Cerebellar cortex (tissue), 1 donor: ENCODE measurements at places on chromosomes 2 and 18.
A peak's percentile ranks its signal among the peaks of the same experiment; 100 is the strongest.

DNA sequence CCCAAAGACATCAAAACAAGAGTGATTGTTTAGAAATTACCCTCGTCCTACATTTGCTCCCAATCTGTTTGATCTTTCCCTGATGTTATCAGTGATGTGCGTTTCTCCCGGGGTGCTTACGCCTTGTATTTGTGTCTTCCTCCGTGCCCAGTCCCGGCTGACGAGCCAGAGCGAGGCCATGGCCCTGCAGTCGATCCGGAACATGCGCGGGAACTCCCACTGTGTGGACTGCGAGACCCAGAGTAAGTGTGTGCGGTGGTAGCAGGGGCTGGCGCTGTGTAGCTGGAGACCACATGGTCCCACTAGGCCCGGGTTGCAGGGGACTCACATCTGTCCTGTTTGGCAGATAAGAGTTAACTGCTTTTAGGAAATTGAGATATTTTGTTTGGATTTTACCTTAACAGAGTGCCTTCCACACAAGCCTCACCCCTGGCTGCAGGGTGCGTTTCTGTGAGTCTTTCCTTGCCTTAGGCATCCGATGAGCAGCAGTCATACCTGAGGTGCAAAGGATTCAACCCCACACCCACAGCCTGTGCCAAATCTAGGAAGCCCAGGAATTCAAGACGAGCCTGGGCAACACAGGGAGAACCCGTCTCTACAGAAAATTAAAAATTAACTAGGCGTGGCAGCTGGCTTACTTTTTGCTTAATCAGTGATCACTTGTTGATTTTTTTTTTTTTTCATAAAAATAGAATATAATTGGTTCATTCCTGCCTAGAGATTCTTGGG, 127.4 kb downstream of the GBX2 start:
- DNase-seq: no peak

DNA sequence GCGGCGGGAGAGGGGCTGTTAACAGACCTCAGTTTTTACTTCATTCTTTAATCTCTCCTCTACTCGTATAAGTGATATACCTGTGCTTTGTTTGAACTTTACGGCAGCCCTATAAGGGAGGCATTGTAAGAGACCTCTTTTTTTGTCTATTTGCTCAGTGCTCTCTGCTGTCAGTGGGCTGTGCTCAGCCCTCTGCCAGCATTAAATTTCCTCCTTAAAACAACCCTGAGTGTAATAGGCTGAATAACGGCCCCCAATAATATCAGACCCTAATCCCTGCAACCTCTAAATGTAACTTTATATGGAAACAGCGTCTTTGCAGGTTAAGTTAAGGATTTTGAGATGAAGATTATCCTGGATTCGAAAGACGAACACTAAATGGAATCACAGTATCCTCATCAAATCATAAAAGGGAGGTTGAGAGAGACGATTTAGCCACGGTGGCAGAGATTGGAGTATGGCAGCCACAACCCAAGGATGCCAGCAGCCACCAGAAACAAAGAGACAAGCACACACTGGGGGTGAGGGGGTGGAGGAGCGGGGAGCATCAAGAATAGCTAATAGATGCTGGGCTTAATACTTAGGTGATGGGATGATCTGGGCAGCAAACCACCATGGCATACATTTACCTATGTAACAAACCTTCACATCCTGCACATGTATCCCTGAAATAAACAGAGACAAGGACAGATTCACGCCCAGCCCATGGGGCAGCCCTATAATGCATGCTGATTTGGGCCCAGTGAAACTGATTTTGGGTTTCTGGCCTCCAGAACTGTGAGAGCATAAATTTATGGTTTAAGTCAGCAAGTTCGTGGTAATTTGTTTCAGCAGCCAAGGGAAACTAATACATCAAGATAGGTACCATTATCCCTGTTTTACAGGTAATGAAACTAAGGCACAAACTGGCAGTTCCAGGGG, 894 bp upstream of the FARSB start:
- DNase-seq: no peak

DNA sequence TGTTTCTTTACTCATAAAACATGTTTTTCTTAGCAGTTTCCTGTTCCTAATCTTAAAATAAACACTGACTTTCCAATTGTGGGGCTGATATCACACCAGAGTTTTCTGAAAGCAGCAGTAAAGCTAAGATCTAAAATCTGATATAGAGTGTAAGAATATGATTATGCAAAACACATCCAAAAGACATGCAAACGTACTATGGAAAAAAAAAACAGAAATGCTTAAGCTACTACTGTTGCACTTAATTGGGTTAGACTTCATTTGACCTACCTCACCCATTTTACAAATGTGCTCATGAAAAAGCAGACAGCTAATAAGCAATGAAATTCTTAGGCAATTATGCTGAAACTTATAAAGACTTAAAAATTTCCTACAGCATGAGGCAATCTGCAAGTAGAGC, 10.5 kb downstream of the CYTIP start:
- DNase-seq: no peak

DNA sequence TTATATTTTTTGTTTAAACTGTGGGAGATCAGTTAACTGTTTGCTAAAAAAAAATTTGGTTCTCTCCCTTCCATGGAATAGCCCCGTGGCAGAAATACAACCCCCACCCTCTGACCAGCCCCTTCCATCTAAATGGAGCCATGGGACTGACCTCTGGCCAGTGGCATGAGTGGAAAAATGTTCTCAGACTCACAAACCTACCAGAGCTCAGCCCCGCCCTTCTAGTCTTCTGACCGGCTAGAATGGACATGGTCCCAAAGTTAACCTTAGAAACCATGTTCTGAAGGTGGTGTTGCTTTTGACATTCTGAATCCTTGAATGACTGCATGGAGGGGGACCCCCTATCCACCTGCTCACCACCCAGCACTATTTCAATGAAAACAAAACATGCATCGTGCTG, 1.3 kb upstream of the CHRNA1 start:
- no peak for DNase-seq

- no peak for DNase-seq
These were observed 221.9 kb upstream of the RBBP8 start for GRCh38 chr18:22711192-22711685.

GRCh38 chr2:44130441-44130840, 38.2 kb upstream of the PPM1B start:
- no peak for DNase-seq

DNA sequence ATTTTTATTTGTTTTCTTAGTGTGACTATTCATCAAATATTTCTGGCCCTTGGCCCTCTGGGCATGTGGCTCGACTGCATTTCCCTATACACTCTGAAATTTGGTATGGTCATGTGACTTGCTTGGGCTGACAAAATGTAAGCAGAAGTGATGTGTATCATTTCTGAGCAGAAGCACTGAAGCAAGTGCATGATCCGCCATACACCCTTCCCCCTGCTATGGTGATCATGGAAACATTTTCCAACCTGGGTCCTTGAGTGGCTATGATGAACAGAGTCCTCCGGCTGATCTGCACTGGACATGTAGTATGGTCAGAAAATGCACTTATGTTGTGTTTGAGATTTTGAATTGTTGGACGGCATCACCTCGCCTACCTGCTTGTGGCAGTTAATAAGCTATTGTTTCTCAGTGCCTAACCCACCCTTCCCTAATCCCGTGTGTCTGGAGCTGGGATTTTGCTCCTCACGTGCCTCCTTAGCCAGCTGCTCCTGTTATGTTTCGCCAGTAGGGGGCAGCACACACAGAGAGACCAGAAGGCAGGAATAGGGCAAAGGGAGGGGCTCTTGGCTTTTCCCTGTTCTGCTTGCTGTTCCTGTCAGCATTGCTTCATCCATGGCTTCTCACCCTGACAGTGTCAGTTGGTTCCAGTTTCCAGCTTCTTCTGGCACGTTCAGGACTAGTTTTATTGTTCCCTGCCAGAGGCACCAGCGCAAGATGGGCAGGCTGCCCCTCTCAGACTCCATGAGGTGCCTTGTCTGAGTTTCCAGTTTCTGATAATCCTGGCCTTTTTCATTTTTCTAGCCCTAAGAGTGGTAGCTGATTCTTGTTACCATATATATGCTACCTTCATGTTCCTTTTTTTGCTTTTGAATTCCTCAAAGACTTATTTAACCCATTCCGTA, 207.4 kb downstream of the ARL6IP6 start:
- DNase-seq: peak; percentile 65

- DNase-seq: no peak
These were observed 48.7 kb downstream of the DPP4 start for GRCh38 chr2:162025121-162025911.

DNA sequence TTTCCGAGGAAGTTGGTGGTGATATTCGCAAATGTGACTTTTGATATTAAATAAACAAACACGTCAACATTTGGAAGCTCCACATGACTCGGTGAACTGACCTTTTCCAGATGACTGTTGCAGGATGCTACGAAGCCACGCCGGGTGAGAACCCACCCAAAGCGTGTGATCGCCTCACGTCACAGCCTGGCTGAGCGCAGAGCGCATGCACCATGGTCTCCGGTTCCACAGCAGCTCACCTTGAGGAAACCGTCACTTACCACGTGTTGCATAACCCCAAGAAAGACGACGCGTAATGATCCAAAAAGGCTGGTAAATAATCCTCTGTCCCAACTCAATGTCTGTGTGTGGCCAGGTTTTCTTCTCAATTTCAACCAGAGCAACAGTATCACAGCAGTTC, 64.5 kb upstream of the CTDP1 start:
- no peak for DNase-seq

DNA sequence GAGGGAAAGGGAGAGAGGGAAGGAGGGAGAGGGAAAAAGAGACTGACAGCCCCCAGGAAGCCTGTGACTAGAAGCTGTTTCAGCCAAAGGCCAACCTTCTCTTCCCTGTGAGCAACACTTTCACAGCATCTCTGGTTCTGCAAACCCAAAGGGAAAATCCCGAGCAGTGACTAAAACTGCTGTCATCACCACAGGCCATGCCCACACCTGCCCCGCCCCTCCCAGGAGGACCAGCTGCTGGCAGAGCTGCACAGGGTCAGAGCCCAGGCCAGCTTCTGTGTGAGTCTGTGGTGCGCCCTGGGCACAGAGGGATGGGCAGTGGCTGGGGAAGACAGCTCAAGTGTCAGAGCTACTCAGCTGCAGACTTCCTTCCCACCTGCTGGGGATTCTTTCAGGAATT, 64.9 kb upstream of the OTOS start:
- no peak for DNase-seq

DNA sequence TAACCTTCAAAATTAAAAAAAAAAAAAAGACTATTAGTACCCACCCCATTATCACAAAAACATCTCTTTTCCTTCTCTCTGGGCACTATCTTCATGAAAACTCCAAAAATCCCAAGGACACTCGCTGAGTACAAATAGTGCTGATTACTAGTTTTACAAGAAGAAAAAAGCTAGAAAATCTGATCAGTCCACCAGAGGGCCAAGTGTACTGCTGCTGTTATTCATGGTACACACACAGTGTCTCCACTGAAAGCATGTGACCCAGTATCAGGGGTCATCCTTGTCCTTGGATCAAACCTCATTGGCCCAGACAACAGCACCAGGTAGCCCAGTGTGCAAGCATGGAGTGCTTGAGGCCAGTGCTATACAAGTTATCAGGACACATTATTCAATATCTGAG, 382.7 kb upstream of the KLHL29 start:
- no peak for DNase-seq

GRCh38 chr2:6877402-6878304, at the start of gene RSAD2:
Gene RSAD2, plus strand, starts transcription at chr2:6877777. Its CDS starts 24 bp downstream, at chr2:6877801.
- no peak for DNase-seq

DNA sequence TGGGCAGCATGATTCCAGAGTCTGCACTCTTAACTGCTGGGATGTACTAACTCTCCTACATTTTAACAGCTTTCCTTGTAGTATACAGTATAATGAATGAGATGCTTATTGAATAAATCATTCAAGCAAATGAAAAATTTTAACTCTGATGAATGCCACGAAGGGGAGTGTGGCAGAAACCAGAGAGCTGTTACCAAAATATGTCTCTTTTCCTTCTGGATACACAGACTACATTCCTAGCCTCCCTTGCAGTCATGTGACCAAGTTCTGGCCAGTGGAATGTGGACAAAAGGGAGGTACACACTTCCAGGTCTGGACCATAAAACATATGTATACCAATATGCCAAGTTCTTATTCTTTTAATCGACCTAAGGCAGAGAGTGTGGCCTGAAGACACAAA, 1.7 kb upstream of the EML4 start:
- peak; percentile 29 for DNase-seq

- DNase-seq: peak; percentile 40
These were observed 17.6 kb upstream of the ADI1 start for GRCh38 chr2:3536682-3537632.

GRCh38 chr2:108612153-108612513, 77.9 kb downstream of the LIMS1 start:
- no peak for DNase-seq

GRCh38 chr18:7068871-7069590, 48.6 kb downstream of the LAMA1 start:
- DNase-seq: peak; percentile 35

DNA sequence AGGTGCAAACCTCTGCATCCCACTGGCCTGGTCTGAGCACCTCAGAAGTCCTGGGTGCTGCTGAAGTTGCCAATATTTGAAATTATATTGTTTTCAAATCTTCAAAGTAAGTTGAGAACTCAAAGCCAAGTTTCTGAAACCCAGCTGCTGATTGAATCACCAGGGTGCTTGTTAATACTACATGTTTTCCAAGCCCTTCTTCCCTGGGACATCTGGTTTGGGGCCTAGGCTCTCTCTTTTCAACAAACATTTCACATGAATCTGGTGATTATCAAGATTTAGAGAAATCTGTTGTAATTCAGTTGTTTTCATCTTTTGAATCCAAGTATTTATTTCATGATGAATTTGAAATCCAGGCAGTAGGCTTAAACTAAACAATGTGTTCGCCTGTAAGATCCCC, 24.4 kb downstream of the MLPH start:
- DNase-seq: no peak

DNA sequence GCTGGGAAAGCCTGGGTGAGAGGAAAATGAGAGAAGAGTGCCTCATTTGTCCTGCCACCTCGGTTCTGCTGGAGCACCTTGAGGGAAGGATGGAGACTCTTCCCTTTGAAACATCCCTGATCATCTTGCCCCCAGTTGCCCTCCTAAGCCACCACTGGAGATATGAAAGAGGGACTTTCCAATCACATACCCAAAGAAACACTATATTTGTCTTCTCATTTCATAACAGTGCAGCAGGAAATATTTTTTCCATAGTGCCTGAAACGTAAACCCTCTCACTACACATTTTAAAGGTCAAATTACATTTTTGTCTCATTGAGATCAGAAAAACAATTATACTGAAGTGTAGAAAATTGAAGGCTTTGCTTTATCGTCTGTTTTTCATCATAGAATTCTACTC, 63.3 kb downstream of the KCTD18 start:
- DNase-seq: no peak

- no peak for DNase-seq
These were observed 11.5 kb upstream of the RNU2-63P start for GRCh38 chr2:88027697-88028389.

DNA sequence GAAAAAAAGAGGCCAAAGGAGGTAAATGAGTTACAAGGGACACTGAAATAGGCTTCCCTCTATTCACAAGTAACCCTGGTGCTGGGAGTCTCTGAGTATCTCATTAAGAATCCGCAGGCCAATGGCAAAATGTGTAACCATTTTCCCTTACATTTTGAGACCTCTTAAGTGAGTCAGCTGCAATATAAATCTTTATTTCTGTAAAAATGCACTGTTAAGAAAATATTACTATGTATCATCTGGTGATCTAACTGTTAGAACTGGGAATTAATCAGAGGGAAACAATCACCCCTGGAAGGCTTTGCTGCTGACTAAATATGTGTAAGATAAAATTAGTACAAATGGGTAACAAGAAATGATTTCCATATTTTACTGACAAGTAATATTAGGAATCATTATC, 483.1 kb upstream of the CHST9 start:
- DNase-seq: no peak

GRCh38 chr2:125746321-125747164, 909.4 kb upstream of the GYPC start:
- no peak for DNase-seq

GRCh38 chr18:3458952-3459853, 9.2 kb downstream of the TGIF1 start:
- DNase-seq: no peak
